ENCODE measurements at places on chromosomes 11 and 22.

DNA sequence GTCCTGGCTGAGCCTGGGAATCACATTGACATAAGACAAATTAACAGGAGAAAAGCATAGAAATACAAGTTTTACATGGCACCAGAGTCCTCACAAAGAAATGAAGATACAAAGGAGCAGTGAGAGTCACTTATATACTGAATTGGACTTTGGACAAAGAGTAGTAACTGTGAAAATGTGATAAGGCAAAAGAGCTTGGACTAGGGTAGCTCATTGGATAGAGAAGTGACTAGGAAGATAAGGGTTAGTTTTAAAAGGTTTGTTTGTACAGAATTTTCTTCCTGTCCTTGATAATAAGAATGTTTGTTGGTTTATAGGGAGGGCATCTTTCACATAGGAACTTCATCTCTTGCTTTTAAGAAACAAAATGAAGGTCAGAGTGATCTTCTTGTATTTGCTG, 17.9 kb upstream of the NUCB2 start:
- no peak for DNase-seq

DNA sequence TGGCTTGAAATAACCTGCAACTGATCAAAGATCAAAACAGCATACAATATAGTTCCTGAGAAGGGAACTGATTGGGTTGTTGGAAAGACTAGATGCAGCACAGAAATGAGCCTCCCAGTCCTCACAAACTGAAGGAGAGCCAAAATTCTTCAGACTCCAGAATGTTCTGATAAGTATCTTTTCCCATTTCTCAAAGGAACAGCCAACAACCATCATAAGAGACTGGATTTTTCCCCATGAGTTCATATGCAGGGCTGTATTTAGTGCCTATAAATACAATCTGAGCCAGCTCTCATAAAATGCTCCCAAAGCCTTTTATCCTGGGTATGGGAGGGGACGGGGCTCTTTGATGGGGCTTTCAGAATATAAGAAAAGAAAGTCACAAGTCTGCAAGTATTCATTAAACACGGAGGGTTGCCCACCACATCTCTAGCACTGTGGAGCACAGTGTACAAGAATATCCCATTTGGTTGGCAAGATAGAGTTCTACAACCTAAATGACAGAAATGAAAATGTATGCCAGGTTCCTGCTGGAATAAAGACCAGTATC, 50.7 kb upstream of the LYVE1 start:
- DNase-seq: no peak

- no peak for DNase-seq
Measured at GRCh38 chr11:62554387-62555167, 8.0 kb upstream of the AHNAK start.

DNA sequence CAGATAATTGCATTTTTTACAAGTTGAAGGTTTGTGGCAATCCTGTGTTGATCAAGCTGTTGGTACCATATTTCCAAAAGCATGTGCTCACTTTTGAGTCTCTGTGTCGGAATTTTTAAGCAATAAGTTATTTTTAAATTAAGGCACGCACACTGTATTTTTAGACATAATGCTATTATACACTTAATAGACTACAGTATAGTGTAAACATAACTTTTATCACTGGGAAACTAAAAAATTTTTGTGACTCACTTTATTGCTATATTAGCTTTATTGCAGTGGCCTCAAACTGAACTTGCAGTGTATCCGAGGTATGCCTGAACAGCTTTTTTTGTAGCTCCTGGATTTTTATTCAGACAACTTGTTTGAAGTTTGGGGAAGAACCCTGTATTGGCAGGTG, 31.3 kb upstream of the RRM1 start:
- DNase-seq: no peak

Data from activated CD8-positive, alpha-beta memory T cell treated with anti-CD3 and anti-CD28 coated beads, Interleukin-2, amount 50 U/mL, for 4 hours (primary cell).